ENCODE measurements at places on chromosomes 16 and 17.
A peak's percentile ranks its signal among the peaks of the same experiment; 100 is the strongest.

DNA sequence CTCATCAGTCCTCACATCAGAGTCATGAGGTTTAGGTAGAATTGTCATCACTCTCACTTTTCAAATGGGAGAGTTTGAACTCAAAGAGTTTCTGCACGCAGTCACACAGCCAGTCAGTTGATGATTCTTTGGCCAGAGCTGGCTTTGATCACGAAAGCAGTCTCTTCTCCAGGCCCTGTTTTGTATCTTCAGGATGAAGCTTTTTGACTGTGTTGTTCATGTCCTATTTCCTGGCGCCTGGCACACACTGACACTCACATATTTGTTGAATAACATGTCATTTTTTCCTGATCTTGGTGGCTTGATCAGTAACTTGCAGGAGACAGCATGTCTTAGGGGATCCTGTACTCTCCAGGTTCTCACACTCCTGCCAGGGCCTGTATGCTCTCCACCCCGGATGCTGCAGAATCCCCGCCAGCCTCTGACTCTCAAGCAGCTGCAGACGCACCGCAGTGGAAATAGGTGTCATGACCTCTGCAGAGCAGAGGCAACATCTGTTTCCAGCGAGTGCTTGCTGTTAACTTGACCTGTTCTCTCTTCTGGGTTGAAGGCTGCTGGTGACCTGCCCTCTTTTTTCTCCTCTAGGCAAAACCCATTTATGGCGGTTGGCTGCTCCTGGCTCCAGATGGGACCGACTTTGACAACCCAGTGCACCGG lies 33.0 kb downstream of the MPRIP start:
- DNase-seq: no peak

GRCh38 chr16:19265380-19265930 lies 20.1 kb upstream of the CLEC19A start:
- no peak for DNase-seq

DNA sequence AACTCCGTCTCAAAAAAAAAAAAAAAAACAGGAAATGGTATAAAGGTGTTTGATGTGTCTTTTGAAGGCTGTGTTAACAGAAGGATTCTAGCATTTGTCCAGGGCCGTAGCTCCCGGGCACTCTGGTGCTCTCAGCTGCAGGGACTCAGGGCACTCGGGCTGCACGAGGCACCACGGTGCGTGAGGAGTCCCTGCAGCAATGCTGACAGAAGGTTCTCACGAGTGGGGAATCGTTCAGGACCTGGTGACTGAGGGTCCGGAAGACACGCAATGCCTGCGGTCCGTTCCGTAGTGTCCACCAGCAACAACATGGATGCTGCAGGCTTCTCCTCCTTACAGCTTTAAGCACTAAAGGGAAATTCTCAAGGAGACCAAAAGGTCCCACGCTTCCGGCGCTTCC lies 12.6 kb upstream of the FAAP100 start:
- no peak for DNase-seq

DNA sequence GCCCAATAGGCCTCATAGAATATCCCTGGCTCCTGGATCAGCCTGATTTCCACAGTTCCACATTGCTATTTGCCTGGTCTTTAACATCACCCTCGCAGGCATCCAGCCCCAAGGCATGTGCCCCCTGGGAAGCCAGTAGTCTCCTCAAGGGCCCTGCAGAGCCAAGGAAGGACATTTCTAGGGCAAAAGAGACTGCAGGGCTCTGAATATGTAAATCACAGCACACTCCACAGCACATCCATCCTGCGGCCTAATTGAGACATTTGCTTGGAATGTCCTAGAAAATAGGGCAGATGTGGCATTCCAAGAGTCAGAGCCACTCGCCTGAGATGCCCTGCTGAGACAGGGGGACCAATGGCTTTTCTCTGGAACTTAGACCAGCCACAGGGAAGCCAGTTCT lies 11.4 kb upstream of the C16orf78 start:
- no peak for DNase-seq

GRCh38 chr16:57843400-57843799 lies 41.1 kb upstream of the KIFC3 start:
- no peak for DNase-seq

GRCh38 chr17:67328026-67328425 lies 38.4 kb downstream of the PSMD12 start:
- no peak for DNase-seq

- no peak for DNase-seq
Observed at GRCh38 chr17:5405400-5405799, 14.1 kb downstream of the NUP88 start.

- DNase-seq: no peak
Observed at GRCh38 chr16:78591682-78592103, 492.2 kb downstream of the WWOX start.

GRCh38 chr16:21620592-21620991 lies 21.2 kb downstream of the METTL9 start:
- no peak for DNase-seq

GRCh38 chr17:63928172-63928666 lies 3.9 kb downstream of the CD79B start:
- no peak for DNase-seq

- no peak for DNase-seq
Observed at GRCh38 chr17:39556423-39556822, 51.3 kb downstream of the NEUROD2 start.

DNA sequence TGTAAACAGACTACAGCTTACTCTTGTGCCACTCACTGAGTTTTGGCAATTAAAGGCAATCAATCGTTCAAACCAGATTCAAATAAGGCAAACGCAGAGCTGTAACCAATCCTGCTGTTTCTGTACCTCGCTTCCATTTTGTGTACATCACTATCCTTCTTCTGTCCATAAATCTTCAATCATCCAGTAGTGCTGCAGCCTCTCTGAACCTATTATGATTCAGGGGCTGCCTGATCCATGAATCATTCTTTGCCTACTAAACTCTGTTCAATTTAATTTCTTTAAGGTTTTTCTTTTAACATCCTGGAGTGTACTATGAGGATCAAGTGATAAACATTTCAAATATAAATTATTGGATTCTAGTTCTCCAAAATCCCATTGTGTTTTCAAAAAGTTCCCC lies 93.9 kb downstream of the CEP112 start:
- no peak for DNase-seq

DNA sequence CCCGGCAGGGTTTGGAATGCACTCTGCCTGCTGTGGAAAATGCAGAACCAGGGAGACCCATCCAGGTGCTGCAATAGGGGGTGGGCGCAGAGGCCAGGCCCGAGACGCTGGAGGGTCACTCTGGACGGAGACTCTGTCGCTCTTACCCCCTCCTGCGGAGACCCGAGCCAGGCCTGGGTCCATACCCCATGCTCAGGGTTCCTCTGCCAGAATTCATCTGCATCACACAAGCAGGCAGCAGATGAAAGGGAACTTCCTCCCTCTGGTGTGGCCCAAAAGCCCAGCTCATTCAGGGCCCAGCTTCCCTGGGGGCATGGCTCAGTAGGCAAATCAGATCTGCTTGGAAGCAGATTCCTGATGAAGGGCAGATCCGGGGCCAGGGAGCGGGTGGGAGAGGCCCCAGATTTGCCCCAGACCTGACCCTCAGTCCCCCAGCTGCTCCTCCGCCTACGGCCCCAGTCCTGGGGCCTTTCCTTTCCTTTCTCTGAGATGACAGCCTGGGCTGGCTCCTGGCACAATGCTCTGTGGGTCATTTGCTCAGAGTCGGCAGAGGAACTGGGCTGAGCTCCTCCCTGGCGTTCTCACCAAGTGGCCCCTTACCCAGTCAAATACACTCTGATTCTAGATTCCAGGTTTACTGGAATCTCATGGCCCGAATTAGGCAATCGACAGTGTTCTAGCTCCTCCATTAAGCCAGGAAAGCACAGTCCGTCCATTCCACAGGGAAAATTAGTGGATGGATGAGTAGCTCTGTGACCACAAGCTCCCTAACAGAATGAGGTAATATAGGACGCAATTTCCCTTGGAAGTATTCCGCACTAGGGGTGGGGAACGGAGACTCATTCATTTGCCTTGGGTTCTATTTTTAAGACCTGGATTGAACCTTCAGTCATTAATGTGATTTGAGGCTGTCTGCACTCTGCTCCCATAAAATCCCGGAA lies 19.1 kb upstream of the RASD1 start:
- DNase-seq: no peak

GRCh38 chr16:89805136-89805905 lies 11.1 kb downstream of the FANCA start:
- DNase-seq: no peak

DNA sequence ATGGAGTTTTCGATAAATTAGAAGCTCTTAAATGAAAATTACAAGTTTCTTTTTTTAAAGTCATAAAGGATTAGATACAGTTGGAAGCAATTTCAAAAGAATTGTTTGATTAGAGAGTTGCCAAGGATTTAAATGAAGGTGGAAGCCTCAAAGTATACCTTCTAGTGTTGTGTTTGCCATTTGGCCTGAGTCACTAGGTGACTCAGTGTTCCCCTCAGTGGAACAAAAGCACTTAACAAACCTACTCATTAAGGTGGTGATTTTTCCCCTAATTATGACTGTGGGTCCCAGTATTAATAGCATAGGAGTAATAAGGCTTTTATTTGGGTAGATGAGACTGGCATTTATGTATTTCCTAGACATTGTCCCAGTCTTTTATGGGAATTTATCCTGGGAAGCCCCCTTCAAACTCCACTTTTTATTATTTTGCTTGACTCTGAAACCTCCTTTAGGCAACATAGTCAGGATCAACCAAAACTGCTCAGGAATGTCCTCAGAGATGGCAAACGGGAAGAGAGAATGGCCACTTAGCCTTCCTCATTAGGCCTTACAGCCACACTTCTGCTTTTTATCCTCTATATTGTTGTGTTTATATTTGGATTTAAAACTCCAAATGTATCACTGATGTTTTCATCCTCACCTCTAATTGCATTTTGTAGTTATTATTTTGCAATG lies 161.0 kb downstream of the FTO start:
- DNase-seq: no peak

- DNase-seq: no peak
Observed at GRCh38 chr17:6713130-6713917, at the start of gene SLC13A5. SLC13A5 (minus strand) TSS chr17:6713369; CDS start chr17:6713333, 36 bp downstream.

DNA sequence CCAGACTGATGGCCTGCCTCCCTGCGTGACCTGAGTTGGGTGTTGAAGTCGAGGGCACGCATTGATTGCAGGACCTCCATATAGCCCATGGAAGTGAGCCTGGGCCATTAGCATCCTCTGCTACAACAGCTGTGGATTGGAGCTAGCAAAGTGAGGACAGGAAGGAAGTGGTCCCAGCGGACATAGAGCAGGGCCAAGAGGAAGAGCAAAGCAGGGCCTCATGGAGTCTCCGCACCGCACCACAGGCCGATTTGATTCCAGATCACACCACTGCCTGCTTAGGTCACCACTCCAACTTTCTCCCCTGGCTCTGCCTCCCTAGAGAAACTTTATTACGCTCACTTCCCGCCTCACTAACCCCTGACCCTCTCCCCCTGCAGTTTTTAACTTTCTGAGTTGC lies 10.7 kb upstream of the UBTF start:
- no peak for DNase-seq

DNA sequence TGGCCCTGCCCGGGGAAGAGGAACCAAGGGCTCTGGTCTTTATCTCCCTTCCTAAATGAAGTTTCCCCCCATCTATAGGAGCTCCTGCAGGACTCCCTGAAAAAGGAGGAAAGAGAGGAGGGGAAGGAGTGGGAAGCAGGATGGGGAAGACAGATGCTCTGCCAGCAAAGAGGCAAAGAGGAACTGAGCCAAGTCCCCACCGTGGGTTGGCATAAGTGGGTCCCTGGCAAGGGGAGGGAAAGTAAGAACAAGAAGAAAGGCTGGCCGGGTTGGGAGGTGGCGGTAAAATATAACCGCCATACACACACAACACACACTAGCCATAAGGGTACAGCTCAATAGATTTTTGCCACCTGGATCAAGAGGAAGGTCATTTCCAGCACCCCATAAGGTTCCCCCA lies 6.1 kb upstream of the EIF1 start:
- no peak for DNase-seq

DNA sequence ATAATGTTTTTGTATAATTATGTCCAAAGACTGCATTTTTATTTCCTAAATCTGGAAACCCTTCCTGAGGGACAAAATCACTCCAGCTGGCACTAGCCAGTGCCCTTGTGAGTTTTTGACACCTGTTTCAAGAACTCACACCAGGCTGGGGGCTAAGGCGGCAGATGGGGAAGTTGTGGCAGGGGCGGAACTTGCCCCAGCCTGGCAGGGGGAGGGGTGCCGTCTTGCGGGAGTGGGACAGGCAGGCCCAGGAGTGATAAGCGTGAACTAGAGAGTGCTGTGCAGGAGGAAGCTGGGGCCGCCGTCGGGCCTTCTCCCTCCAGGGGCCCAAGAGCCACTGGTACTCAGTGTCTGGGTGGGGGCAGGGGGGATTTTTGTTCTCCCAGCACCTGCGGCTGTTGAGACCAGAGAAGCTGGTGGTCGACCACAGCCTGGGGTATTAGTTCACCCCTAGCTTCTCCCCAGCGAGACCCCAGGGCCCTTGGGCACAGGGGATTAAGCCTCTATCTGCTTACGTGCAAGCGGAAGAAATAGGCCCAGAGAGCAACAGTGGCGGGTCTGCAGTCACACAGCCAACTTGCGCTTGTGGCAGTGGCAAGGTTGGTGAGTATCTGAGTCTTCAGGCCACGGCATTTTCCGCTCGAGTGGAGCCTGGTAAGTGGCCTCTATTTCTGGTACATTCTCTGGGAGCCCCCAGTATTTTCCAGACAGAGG lies 40.2 kb upstream of the PLCG2 start:
- DNase-seq: peak; percentile 34

DNA sequence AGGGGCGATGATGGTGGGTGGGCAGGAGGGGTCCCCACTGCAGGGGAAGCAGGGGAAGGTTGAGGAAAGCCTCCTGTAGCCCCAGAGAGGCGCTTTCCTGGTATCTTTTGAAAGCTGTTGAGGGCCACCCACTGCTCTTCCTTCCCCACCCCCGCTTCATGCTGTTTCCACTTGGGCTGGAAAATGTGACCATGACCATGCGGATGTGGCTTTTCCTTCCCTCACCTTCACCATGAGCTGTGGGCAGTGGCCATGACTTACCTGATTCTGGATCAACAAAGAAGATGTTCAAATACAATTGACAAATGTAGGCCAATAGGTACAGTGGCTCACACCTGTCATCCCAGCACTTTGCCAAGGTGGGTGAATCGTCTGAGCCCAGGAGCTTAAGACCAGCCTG lies 13.8 kb downstream of the MVP start:
- no peak for DNase-seq

DNA sequence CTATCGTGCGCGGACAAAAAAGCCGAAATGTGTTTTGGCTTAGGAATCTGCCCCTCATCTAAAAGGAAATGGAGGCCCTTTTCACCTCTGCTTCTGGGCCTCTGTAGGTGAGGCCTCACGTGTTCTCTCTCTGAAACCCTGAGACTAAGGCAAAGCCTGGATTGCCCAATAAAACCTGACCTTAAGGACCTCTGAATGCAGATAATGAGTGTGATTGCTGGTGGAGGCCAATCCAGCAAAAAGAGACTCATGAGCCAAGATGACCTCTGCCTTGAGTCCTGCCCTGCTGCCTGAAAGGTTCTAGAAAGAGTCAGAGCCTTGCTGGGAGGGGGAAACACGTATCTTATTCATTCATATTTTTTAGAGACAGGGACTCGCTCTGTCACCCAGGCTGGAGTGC lies 44.5 kb upstream of the ABR start:
- no peak for DNase-seq

All from hematopoietic multipotent progenitor cell treated with erythropoietin and hydrocortisone succinate and interleukin-3 and kit ligand, for 15 days (in vitro differentiated cells).